Stimulated activated naive CD8-positive, alpha-beta T cell treated with anti-CD3 and anti-CD28 coated beads, Interleukin-15, Interleukin-2, amounts not matched to agents 100 U/mL and 50 U/mL, for 24 hours (primary cell): ENCODE measurements at places on chromosomes 6 and 20.

DNA sequence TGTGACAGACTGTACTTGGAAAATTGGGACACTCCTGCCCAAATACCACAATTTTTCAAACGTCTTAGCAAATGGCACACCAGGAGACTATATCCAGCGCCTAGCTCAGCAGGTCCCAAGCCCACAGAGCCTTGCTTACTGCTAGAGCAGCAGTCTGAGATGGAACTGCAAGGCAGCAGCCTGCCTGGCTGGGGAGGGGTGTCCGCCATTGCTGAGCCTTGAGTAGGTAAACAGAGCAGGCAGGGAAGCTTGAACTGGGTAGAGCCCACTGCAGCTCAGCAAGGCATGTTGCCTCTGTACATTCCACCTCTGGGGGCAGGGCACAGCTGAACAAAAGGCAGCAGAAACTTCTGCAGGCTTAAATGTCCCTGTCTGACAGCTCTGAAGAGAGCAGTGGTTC, 1003.3 kb upstream of the MAP3K7 start:
- no peak for DNase-seq

GRCh38 chr6:69487688-69488087, 309.1 kb downstream of the LMBRD1 start:
- no peak for DNase-seq

DNA sequence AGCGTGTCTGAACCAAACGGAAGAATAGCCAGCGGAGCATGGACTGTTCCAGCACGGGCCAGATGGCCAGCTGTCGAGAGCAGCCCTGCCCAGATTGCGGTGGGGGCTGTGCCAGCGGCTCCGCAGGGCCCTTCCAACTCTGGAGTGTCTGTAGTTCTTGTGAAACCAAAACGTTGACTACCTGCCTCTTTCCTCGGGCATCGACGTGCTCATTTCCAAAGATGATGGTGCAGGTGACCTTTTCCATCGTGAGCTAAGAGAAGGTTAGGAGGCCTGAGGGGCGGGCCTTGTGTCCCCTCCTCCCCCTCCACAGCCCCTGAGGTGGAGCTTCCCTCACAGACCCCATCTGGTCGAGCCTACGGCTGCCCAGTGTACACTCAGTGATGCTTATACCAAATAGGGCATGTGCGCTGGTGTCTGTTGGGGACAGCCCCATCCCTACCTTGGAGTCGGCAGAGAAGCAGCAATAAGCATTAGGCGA, 12.9 kb upstream of the C20orf144 start:
- no peak for DNase-seq

GRCh38 chr6:20571261-20571660, 37.0 kb downstream of the CDKAL1 start:
- no peak for DNase-seq

GRCh38 chr6:41439524-41440418, 104.4 kb downstream of the NCR2 start:
- DNase-seq, result peak; percentile 16
